ENCODE measurements at places on chromosomes 6 and 20.
A peak's percentile ranks its signal among the peaks of the same experiment; 100 is the strongest.

DNA sequence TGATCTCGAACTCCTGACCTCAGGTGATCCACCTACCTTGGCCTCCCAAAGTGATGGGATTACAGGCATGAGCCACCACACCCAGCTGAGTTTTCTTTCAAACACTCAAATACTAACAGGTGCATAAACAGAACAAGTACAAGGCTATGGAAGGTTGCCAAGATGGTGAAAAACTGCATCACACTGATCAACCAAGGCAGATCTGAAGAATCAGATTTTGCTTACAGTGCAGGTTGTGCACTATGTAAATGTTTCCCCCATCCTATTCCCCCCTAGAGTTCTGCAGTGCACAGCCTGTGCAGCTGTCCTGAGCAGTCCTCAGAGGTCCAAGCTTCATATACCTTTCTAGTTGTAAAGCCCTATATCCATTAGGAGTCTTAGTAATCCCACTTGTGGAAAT, 73.0 kb downstream of the GFRA4 start:
- DNase-seq: no peak

- no peak for DNase-seq
These were observed 25.1 kb downstream of the ZNFX1 start for GRCh38 chr20:49252556-49253350.

DNA sequence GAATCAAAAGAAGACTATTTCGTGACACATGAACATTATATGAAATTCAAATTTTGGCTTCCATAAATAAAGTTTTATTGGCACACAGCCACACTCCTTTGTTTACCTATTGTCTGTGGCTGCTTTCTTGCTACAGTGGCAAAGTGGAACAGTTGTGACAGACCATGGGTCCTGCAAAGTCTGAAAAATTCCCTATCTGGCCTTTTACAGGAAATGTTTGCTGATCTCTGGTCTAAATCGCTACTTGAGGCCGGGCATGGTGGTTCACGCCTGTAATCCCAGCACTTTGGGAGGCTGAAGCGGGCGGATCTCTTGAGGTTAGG, 23.1 kb upstream of the PREX1 start:
- DNase-seq: no peak

DNA sequence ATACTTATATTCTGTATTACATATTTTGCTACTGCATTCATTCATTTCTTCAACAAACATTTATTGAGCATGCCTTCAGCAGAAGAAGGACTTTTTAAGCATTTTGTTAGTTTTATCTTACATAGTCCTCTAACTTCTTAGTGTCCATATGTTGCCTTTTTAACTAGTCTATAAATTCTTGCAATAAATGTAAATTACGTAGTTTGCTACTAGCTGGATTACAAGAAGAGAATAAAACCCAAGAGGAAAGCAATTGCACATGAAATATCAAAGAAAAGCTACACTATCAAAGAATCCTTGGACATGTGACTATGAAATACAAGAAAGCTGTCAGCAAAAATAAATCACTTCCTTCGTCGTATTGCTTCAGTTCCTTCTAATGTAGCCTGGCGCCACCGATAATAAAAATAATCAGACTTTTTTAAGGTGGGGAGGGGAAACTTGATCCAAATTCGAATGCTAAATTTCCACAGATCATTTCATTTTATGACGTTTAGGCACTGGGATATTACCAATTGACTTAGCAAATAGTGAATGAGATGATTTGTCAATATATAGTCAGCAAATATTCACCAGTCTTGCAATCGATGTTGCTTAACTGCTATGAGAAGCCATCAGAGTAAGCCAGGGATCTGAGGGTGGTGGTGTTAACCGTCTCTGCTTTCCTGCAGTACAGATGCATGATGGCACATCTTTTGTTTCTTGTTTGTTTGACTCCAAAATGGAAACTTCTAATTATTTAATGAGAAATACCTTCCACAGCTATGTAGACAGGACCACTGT, 258.7 kb upstream of the EXOC2 start:
- DNase-seq: no peak

DNA sequence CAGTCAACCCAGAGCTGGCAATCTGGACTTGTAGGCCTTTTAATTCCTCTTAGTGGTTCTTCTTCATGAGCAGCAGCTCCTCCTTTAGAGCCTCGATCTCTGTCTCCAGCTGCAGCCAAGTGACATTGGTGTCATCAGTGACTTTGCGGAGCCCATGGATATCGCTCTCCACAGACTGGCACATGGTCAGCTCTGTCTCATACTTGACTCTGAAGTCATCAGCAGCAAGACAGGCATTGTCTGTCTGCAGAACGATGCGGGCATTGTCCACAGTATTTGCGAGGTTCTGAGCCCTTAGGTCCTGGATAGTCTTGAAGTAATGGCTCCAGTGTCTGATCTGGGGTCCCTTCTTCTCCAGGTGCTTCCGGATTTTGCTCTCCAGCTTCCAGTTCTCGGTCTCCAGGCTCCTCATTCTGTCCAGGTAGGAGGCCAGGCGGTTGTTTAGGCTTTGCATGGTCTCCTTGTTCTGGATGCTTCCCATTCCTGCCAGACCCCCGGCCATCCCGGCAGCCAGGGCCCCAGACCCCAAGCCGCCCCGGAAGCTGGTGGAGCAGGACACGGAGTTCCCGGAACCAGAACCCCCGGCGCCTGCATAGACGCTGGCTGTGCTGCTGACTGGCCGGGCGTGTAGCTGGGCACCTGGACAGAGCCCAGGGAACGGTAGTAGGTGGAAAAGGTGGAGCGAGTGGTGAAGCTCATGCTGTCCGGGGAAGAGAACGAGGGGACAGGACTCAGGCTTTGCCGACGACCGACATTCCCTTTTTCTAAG, 15.1 kb downstream of the RFPL4B start:
- DNase-seq: no peak

DNA sequence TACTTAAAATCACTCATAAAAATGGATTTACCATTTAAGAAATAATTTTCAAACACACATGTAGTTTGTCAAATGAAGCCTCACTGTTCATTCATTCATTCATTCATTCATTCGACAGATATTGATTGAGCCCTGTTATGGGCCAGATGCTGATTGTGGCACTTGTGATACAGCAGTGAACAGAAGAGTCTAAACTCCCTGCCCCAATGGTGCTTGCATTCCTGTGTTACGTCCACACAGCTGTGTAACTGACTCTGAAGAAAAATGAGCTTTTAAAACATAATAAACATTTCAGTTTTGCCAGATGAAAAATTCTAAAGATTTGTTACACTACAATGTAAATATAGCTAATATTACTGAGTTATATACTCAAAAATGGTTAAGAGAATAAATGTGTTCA, 46.2 kb downstream of the BACH2 start:
- no peak for DNase-seq

- DNase-seq: no peak
These were observed 70.1 kb upstream of the QKI start for GRCh38 chr6:163344411-163344810.

- no peak for DNase-seq
These were observed 26.2 kb upstream of the NOL4L start for GRCh38 chr20:32611286-32611685.

- no peak for DNase-seq
These were observed 48.5 kb upstream of the HACE1 start for GRCh38 chr6:104908031-104908887.

GRCh38 chr20:57680131-57680716, 29.6 kb downstream of the PMEPA1 start:
- DNase-seq: no peak

DNA sequence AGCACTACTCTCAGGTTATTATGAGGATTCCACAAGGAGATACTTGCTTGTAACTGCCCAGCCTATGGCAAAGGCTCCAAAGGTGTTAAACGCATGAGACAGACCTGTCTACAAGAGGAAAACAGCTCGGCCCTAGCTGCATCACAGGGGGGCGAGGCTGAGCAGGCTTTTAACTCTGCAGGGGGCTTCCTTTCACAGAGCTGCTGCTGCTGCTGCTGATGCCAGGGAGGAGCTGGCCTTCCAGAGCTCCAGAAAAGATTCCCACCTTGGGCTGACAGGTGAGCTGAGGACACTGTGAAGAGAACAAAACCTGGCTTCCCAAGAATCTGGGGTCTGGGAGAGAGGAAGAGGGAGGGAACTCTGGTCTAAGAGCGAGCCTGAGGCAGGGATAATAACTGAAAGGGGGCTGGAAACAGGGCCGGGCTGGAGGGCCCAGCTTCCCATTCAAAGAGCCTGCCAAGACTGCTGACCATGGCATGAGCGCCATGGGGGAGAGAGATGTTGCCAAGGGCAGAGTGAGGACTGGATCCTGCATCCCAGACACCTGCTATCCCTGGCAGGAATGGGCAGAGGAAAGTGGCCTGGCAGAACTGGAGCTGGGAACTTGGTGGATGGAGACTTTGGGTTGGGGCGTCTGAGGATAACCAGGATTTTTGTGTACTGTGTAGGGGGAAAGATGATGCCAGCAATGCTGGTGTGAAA, 211.1 kb upstream of the LRFN2 start:
- DNase-seq: no peak

- DNase-seq: no peak
These were observed 223.0 kb downstream of the NKAIN2 start for GRCh38 chr6:124026694-124027093.

- no peak for DNase-seq
These were observed 12.9 kb downstream of the MAPRE1 start for GRCh38 chr20:32832664-32833063.

- DNase-seq: no peak
These were observed 34.0 kb downstream of the CEP85L start for GRCh38 chr6:118617417-118617816.

GRCh38 chr6:170522565-170523183, 30.4 kb downstream of the PSMB1 start:
- DNase-seq: peak; percentile 69

DNA sequence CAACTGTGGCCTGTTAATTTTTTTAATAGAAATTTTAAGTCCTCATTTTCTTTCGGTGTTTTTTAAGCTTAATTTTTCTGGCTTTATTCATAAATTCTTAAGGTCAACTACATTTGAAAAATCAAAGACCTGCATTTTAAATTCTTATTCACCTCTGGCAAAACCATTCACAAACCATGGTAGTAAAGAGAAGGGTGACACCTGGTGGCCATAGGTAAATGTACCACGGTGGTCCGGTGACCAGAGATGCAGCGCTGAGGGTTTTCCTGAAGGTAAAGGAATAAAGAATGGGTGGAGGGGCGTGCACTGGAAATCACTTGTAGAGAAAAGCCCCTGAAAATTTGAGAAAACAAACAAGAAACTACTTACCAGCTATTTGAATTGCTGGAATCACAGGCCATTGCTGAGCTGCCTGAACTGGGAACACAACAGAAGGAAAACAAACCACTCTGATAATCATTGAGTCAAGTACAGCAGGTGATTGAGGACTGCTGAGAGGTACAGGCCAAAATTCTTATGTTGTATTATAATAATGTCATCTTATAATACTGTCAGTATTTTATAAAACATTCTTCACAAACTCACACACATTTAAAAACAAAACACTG, 10.1 kb downstream of the HFE start:
- DNase-seq: peak; percentile 65

- no peak for DNase-seq
These were observed 8.1 kb downstream of the ASIP start for GRCh38 chr20:34249291-34249690.

GRCh38 chr20:53643031-53643832, 49.6 kb upstream of the ZNF217 start:
- DNase-seq: no peak

DNA sequence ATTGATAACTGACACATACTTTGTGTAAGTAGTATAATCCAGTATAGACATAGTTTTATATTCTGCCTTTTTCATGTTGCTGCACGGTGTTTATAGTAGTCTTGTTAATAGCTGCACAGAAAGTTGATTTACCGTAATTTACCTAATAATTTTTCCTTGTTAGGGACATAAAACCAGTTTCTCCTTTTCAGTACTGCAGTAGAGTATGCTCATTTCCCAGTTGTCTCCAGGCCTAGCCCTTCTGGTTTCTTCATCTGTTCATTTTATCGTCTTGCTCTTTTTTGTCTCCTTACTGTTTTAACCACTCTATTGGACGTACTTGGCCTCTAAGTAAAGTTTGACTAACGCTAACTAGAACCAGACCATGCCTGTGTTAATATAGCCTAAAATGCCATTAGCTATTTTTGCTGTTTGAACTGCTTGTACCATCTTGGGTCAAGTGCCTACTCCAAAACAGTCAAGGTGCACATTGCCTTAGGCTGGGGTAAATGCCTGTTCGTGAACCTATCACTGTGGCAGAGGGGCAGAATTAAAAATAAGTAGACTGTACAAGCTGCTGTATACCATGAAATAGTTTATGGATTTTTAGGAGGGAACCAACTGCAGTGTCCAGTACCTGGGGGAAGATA, 34.8 kb downstream of the CDS2 start:
- DNase-seq: no peak

GRCh38 chr6:3102875-3103274, 15.6 kb upstream of the BPHL start:
- DNase-seq: no peak

- DNase-seq: no peak
These were observed 264.2 kb downstream of the SAMD5 start for GRCh38 chr6:147772724-147773123.

DNA sequence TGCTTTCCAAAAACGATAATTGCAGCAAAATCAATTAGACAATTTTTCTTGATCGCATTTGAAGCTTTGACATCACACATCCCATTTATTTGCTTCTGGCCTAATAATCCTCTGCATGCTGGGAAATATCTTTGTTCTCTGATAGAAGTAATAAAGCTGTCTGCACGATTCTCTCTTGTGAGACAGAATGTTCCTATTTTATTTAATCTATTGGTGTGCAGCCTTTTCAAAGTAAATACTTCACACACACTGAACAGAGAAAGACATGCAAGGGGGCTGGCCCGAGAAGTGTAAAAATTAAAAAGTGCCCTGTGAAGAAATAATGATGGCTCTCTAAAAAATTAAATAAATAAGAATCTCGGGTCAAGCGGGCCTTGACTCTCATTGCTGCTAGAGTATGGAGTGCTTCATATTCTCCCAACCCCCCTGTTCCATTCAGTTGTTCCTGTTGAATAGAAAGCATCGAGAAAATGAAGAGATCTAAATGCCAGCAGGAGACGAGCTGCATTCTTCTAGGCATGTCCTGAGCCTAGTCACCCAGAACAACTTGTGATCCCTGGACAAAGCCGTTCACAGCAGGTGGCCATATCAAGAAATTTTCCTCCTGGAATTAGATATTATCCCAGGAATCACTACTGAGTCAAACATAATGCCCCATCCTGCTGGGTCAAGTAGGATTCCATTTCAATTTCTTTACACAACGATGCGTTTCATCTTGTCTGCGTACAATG, 625.9 kb upstream of the EPHA7 start:
- DNase-seq: no peak

- no peak for DNase-seq
These were observed 57.9 kb upstream of the MLN start for GRCh38 chr6:33861722-33862121.

DNA sequence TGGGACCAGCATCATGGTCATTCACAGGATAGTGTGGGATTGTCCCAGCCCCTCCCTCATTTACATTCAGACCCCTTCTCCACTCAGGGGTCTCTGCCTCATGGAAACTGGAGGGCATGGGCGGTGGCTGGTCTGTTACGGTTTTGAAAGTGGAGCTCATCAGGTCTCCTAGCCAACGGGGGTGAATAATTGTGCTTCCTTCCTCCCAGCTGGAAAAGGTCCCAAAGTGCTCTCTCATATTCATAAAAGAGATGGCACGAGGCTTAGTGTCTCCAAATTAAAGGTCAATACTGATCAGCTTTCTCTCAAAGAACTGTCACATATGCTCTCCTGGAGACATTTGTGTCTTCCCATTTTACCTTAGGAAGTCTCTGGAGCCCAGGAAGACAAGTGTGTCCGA, 19.9 kb downstream of the JARID2 start:
- no peak for DNase-seq

Measured in glutamatergic neuron (in vitro differentiated cells).